ENCODE measurements at places on chromosomes 7 and 10.

GRCh38 chr10:70404787-70405036 lies 767 bp downstream of the EIF4EBP2 start:
- DNase-seq: no peak

- no peak for DNase-seq
Measured at GRCh38 chr7:17462131-17462631, 163.7 kb downstream of the AHR start.

GRCh38 chr10:106302961-106303360 lies 861.5 kb downstream of the SORCS1 start:
- DNase-seq: no peak

DNA sequence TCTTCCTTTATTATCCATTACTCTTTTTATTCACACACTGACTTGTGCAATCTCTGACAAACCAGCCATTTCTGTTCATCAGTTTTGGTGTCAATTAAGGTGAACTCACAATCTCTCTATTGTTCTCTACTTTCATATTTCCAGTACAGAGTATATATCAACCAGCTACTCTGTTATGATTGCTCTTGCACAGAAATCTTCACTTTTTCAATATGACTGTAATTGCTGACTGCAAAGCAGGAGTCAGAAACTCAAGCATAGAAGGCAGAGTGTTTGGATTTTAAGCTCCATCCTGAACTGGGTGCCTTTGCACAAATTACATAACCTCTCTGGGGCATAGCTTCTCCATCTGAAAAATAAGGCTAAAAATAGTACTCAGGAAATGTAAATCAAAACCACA lies 1042.0 kb downstream of the GRM8 start:
- no peak for DNase-seq

- DNase-seq: no peak
Measured at GRCh38 chr10:806451-807162, 117.1 kb upstream of the DIP2C start.

- DNase-seq: no peak
Measured at GRCh38 chr10:70827086-70827757, 11.5 kb downstream of the SGPL1 start.

- DNase-seq: no peak
Measured at GRCh38 chr7:66518151-66518691, 110.5 kb upstream of the KCTD7 start.

DNA sequence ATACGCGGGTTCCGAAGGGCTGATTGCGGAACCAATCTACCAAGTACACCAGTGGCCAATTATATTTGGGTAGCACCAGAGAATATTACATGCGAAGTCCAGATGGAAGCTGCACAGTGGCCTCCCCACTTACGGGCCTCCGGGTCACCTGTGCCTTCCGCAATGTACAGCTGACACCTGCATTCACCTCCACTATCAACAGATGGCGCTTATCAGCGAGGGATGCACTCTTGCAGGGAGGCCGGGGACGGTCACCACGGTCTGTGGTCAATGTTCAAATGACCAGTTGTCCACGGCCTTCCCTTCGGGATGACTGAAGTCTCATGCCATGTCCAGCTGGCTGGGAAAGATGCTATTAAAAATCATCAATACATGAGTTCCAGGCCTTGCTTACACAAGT lies 47.6 kb downstream of the SLIT1 start:
- no peak for DNase-seq
